CD4-positive, alpha-beta T cell treated with Interleukin-15 for 1 hour (primary cell): ENCODE measurements at places on chromosomes 12 and 14.

DNA sequence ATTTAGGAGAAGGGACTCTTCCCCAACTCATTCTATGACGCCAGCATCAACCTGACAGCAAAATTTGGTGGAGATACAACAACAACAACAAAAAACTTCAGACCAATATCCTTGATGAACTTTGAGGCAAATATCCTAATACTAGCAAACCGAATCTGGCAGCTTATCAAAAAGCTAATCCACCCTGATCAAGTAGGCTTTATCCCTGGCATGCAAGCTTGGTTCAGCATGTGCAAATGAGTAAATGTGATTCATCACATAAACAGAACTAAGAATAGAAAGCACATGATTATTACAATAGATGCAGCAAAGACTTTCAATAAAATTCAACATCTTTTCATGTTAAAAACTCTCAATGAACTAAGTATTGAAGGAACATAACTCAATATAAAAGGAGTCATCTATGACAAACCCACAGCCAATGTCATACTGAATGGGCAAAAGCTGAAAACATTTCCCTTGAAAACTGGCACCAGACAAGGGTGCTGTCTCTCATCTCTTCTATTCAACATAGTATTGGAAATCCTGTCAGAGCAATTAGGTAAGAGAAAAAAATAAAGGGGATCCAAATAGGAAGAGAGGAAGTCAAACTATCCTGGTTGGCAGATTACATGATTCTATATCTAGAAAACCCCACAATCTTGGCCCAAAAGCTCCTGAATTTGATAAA, 233.3 kb downstream of the CCDC59 start:
- DNase-seq: no peak

DNA sequence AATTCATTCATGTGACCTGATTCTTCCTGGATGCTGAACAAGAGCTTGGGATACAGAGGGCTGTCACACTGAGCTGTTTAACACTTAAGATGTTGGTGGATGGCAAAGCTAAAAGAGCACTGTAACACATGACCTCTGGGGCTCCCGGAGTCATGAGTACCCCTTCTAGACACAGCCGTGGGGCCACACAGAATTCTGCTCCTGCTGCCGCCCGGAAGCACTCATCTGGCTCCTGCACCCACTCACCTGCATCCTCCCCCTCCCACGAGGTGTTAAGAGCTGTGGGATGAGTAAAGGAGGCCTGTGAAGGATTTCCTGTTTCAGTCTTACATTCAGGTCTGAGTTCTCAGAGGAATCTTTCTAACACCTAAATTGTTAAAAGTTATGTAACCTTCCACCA, 78.0 kb upstream of the SSTR1 start:
- DNase-seq: no peak

GRCh38 chr12:131105736-131106348, 152.1 kb downstream of the ADGRD1 start:
- peak; percentile 23 for DNase-seq

- DNase-seq: no peak
Observed at GRCh38 chr14:40347675-40348074, 915.4 kb upstream of the FBXO33 start.

DNA sequence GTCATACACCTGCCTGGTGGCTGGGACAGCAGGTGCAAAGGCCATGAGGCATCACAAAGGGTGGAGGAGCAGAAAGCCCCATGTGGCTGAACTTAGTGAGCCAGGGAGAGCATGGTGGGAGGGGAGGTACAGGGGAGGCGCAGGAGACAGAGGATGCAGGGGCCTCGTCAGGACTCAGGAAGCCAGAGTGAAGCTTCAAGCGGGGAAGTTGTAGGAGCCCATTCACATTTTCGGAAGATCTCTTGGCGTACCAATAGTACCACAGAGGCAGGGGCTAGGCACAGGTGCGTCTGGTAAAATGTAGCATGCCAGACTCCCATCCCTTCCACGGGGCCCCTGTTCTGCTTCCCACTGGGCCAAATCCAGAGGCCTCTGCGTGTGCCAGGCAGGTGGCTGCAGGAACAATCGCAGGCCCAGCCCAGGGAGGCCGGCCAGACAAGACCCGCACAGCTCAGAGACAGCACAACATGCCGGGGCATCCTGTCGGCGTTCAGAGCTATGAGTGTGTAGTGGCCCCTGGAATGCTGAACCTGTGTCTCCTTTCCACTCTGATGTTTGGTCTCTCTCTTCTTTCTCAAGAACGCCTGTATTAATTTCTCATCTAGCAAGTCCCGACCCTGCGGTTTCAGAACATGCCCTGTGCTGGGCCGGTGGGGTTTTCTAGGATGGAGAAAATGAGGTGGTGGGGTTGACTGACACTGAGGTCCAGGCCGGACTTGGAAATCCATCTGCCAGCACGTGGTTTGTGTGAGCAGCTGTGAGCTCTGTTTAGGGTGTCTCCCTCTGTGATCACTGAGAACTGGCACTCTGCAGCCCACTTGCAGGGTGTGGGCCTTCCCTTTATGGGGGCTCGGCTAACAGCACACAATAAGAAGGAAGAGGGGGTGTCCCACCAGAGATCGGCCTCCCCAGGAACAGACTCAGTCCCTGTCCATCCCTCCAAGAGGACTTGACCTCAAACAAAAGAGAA, 5.5 kb upstream of the TMEM132D start:
- no peak for DNase-seq

- no peak for DNase-seq
Observed at GRCh38 chr12:80205960-80206359, 106.6 kb downstream of the OTOGL start.

DNA sequence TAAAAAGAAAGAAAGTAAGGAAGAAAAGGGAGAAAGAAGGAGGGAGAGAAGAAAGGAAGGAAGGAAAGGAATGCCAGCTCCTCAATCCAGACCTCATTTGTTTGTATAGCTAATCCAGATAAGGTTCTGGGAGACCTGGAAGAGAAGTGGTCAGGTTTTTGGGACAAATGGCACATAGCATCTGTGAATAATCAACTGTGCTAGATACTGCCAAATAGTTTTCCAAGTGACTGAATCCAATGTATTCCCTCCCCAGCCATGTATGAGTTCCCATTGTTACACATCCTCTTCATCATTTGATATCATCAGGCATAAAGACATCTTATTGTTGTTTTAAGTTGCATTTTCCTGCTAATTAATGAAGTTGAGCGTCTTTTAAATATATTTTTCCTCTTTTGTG, 18.6 kb upstream of the PTGR2 start:
- DNase-seq: no peak

GRCh38 chr14:100610511-100611217, 23.4 kb upstream of the BEGAIN start:
- DNase-seq: no peak

DNA sequence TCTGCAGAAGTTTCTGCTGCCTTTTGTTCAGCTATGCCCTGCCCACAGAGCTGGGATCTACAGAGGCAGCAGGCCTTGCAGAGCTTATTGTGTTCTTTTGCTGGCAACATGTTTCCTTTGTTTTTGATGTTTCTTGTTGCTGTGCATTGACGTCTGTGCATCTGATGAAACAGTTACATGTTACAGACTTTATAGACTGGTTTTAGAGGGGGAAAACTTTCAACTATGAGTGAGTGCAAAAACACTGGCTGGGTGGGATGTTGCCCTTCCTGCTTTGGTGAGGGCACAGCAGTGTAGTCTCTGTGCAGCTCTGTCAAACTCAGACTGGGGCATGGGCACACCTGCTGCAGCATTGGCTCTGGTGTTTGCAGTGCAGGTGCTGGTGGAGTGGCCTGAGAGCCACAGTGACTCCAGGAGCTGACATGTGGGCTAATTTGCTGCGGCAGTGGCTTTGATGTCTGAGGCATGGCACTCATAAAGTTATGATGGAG, 26.9 kb downstream of the CLEC6A start:
- peak; percentile 16 for DNase-seq

GRCh38 chr12:83575326-83575725, 888.6 kb downstream of the TMTC2 start:
- no peak for DNase-seq

GRCh38 chr12:66269142-66269541, 33.2 kb upstream of the HELB start:
- DNase-seq: no peak

DNA sequence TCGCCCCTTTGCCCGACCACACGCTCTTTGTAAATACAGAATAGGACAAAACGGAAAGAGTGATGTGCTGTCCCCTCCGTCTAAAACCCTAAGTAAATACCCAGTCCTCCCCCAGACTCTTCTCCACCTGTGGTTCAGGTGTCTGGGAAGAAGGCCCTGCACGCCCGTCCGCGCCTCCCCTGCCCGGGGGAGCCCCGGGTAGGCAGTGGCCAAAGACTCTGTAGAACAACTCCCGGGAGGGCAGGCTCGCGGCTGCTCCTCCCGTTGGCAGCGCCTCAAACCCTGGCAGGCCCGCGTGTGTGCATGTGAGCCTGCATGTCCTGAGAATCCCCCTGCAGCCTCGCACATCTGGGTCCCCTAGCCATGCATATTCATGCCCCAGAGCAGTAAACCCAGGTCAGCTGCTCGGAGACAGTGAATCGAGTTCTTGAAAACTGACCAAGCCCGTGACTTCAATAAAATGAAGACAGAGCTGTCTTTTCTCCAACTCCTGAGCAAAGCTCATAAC, 165.8 kb downstream of the MON2 start:
- no peak for DNase-seq

- DNase-seq: no peak
Observed at GRCh38 chr14:36450550-36450949, 69.5 kb downstream of the NKX2-1 start.

DNA sequence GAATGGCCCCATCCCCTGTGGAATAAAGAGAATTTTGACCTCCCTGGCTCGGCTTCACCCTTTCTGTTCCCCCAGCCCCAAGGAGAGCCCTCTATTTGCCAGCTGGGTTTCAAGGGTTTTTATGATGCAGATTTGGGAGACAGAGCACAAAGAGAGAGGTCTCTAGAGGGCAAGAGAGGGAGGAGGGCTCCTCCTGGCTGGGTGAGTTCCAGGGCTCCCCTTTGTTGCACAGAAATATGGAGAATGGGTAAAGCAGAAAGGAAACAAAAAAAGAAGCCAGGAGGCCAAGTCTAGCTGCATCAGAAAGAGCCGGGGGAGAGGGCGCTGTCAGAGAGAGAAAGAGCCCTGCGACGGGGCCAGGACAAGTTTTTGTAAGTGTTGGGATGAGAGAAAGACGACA, 319.6 kb upstream of the RTL1 start:
- no peak for DNase-seq

DNA sequence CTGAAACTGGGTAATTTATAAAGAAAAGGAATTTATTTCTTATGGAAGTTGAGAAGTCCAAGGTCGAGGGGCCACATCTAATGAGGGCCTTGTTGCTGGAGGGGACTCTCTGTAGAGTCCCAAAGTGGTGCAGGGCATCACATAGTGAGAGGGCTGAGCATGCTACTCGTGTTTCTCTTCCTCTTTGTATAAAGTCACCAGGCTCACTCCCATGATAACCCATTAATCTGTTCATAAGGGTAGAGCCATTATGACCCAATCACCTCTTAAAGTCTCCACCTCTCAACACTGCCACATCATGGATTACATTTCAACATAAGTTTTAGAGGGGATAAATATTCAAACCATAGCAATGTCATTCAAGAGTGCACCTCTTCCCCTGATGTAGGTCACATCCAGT, 79.1 kb upstream of the ATP2B1 start:
- no peak for DNase-seq

- DNase-seq: no peak
Observed at GRCh38 chr12:131962069-131962468, 12.3 kb downstream of the EP400 start.

DNA sequence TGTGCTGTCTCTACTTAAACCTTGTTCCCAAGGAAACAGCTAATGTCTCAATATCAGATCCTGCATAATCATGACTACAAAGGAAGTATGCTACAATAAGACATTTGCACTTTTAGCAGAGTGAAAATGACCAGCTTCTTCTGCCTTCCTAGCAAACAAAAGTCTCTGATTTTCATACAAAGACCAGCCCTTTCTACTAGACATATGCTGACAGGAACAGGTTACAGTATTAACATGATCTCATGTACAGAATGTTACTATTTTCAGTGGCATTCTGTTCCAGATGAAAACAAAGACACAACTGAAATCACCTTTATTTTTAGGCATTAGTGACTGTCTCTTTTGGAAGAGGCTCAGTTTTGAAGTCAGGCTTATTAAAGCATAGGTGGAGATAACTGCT, 228.6 kb downstream of the MED13L start:
- DNase-seq: no peak

DNA sequence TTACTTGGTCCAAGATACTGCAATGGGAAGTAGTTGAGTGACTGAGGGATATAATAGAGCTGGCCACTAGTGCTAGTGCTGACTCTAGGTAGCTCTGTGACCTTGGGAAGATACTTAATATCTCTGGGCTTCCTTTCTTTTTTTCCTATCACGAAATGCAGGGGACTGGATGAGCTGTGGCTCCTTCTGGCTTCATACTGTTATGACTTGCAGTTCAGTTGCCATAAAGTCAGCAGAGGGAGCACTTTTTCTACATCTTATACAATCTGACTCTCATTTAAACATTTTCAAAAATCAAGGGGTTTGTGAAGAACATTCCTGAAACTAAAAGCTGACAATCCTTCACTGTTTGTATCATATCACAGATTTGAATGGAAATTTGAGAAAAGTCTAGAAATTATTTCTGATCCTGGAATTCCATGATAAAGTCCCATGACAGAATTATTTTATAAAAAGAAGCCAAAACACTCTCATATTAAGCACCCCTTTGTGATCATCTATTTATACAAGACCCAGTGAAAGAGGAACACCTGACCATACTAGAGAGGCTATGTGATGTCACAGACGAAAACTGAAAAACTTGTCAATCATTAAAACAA, 5.3 kb downstream of the BHLHE41 start:
- DNase-seq: no peak

DNA sequence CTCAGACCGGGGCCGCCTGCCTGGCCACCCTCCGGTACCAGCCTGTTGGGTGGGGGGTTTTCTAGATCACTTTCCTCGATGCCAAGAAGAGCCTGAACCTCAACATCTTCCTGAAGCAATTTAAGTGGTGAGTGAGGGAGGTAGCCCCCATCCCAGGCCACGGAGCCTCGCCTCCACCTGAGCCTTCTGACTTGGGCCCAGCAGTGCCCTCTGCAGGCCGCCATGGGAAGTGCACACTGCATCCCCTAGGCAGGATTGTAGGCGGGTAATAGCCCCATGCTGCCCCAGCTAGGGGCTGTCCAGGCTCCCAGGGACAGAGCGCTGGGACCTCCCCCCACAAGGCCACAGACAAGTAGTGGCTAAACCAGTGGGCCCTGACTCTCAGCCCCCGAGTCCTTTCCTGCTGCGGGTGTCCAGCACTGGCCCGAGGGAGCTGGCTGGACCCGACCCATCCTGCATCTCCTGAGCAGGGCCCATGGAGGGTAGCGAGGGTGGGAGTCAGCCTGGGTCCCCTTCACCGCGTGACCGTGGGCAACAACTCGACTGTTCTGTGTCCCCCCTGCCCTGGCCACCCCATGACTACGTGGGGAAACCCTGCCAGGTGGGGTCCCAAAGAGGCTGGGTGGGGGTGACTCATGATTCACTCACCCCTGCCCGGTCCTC, 15.3 kb upstream of the ADSS1 start:
- peak; percentile 67 for DNase-seq

DNA sequence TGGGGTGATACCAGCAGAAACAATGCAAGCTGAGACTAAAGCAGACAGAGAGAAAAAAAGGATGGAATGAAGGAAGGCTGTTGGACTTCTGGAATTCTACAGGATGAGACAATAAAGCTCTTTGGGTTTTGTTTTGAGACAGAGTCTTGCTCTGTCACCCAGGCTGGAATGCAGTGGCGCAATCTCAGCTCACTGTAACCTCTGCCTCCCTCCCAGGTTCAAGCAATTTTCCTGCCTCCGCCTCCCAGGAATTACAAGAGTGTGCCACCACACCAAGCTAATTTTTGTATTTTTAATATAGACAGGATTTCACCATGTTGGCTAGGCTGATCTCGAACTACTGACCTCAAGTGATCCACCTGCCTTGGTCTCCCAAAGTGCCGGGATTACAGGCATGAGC, 115.4 kb downstream of the EXOC5 start:
- no peak for DNase-seq
